ENCODE measurements at places on chromosomes 12 and 14.

DNA sequence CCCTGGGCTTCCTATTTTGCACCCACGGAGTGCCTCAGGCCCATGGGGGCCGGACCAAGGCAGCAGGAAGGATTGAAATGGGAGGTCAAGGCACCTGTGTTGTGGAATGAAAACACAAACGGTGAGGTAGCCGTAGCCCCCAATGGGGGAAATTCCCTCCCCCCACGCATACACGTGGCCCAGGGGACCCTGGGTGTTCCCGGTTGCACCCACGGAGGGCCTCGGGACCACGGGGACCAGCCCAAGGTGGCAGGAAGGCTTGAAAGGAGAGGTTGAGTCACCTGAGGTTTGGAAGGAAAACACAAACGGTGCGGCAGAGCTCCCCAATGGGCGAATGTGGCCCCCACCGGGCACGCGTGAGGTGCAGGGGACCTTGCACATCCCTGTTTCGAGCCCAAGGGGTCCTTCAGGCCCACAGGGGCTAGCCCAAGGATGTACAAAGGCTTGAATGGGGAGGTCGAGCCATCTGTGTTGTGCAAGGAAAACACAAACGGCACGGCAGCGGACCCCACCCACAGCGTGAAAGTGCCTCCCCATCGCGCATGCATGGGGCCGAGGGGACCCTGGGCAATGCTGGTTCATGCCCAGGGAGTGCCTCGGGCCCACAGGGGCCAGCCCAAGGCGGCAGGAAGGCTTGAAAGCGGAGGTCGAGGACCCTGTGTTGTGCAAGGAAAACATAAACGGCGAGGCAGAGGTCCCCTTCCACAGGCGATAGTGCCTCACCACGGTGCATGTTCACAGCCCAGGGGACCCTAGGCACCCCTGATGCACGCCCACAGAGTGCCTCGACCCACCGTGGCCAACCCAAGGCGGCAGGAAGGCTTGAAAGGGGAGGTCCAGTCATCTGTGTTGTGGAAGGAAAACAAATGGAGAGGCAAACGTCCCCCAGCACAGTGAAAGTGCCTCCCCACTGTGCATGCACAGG is 376.7 kb downstream of the ALG10 start:
- peak; percentile 3 for DNase-seq

GRCh38 chr12:76337583-76337982 is 10.6 kb downstream of the BBS10 start:
- no peak for DNase-seq

DNA sequence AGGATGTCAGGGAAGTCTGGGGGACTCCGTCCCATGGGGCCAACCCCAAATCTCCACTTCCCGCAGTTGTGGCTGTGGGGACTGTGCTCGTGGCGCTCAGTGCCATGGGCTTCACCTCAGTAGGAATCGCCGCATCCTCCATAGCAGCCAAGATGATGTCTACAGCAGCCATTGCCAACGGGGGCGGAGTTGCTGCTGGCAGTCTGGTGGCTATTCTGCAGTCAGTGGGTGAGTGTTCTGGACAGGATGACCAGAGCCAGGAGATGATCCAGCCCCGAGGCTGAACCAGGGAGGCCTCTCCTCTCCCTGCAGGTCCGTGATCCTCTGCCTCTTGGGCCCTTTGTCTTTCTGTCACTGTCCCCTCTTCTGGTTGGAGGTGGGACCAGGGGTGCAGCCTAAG is 8.8 kb upstream of the IFI27 start:
- no peak for DNase-seq

DNA sequence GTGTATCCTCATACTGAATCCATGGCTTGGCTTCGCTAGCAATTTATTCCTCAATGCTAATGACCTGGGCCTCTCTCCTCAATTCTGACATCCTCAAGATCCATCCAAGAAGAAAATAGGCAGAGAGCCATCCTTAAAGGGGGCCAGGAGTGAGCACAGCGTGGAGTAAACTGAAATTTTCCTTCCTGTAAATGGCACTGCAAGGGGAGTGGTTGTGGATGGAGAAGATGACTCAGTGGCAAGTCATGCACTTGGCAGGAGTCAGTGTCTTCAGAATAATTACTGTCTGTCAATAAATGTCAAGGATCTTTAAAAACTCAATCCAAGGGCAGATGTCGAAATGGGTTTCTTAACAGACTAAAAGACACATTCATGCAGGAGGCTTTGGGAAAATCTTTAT is 88.0 kb upstream of the TMEM132C start:
- DNase-seq: no peak

DNA sequence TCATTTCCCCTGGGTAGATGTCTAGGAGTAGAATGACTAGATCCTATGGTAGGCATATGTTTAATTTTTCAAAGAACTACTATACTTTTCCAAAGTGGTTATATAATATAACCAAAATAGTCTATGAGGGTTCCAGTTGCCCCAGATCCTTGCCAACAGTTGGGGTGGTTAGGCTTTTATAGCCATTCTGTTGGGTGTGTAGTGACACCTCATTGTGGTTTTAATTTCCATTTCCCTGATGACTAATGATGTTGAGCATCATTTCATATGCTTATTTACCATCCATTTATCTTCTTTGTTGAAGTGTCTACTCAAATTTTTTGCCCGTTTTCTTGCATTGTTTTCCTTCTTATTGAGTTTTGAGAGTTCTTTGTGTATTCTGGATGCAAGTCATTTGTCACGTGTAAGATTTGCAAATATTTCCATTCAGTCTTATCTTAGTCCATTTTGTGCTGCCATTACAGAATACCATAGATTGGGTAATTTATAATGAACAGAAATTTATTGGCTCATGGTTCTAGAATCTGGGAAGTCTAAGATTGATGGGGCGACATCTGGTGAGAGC is 4.7 kb downstream of the SYNE2 start:
- no peak for DNase-seq

DNA sequence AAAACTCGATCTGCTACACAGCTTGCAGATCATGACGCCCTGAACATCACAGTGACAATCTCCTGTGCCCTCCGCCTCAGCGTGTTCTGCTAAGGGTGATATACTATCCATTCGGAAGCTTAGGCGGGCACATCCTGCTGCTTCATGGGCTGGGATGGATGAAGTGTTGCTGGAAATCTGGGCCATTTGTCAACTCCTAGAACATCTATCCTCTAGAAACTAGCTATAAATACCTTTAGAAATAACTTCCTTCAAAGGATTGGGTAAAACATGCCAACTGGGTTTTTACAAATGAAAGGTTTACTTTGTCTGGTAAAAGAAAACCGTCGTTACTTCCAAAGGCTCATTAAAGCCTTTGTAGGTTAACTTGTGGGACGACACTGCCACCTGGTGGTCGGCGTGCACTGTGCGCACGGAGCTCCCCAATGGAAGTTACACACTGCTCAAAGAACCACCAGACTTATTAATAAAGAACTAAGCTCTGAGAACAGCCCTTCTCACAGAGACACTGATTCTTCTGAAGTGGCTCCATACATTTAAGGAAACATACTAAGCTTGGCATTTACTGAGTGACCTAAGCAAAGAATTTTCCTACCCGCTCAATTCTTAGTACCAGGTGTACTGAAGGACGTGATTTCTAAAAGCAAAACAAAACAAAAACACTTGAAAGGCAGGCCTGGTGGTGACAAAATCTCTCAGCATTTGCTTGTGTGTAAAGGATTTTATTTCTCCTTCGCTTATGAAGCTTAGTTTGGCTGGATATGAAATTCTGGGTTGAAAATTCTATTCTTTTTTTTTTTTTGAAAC is 21.6 kb upstream of the CACNA2D4 start:
- DNase-seq: peak; percentile 90

DNA sequence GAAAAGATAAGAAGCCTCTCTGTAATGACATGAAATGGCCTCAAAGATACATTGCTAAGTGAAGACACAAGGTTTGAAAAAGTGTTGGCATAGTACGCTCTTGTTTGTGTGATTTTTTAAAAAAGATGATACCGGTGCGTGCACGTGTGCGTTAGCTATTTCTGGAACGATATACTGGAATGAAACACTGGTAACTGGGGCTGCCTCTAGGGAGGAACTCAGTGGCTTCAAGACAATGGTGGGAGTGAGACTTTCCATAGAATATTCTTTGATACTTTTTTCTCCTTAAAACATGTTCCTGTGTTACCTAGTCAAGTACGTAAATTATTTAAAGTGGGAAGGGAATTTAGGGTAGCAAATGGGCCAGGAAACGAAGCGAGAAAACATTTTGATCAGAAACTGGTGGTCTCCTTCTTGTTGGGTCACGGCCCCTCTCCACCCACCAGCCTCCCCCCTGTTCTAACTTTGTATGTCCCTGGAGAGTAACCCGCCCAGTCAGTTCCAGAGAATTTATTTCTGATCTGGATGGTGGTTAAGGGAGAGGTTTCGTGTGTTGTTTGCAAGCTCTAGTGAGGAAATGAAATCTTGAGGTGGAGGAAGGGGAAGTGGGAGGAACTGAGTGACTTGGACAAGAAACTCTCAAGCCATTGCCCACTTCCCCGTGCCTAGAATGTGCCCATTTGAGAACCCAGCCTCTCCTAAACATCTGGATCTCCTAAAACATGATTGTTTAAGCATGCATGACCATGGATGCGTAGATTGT is 6.6 kb downstream of the FGF6 start:
- no peak for DNase-seq

DNA sequence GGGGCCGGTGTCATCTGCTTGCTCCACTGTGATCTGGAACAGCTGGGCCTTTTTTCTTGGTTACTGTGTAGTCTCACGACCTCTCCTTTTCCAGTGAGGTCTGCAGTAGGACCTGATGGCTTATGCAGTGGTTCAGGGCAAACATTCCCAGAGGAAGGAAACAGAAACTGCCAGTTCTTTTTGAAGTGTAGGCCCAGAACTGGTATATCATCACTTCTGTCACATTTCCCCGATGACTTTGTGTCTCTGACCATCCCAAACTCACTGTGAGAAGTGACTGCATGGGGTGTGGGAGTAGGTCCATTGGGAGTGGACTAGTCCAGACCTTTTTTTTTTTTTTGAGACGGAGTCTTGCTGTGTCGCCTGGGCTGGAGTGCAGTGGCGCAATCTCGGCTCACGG is 38.4 kb downstream of the RCOR1 start:
- no peak for DNase-seq

GRCh38 chr12:82781309-82781997 is 94.7 kb downstream of the TMTC2 start:
- DNase-seq: no peak

DNA sequence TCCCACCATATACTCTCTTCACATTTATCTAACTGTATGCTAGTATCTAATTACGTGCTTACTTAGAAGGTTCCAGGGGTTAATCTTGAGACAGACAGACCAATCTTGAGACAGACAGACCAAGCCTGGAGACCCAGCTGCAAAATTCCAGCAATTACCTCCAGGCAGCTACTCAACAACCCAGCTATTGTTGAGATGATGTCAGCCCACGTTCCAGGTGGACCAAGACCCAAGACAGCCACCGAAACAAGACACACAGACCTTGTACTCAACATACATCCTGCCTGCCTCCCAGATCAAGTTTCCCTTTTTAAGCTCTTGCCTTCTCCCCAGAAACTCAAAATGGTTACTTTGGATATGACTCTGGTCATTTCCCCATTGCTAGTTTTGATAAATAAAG is 64.9 kb upstream of the VASH1 start:
- DNase-seq: no peak

DNA sequence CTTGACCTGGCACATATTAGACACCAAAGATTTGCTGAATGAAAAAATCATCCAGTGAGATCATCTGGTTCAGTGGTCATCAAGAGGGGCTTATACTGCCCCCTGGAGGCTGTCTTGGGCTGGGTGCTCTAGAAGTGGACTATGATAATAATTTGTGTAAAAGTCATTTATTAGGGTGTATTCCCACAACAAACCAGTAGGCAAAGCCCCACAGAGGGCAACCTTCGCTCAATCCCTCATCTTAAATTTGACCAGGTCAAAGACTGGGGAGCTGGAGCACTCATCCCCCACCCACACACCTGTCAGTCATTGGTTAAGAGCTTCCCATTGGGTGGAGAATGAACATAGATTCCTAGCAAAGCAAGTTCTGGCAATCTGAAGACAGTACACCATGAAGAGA is 20.0 kb upstream of the FICD start:
- DNase-seq: peak; percentile 68

- no peak for DNase-seq
These were observed 193.0 kb downstream of the CRADD start for GRCh38 chr12:93870020-93870795.
